ENCODE measurements at places on chromosomes 16 and 17. TPM values are rescaled to one million over a fixed set of nuclear protein-coding genes. Genes with fewer than 3 reads are reported as not detected.

DNA sequence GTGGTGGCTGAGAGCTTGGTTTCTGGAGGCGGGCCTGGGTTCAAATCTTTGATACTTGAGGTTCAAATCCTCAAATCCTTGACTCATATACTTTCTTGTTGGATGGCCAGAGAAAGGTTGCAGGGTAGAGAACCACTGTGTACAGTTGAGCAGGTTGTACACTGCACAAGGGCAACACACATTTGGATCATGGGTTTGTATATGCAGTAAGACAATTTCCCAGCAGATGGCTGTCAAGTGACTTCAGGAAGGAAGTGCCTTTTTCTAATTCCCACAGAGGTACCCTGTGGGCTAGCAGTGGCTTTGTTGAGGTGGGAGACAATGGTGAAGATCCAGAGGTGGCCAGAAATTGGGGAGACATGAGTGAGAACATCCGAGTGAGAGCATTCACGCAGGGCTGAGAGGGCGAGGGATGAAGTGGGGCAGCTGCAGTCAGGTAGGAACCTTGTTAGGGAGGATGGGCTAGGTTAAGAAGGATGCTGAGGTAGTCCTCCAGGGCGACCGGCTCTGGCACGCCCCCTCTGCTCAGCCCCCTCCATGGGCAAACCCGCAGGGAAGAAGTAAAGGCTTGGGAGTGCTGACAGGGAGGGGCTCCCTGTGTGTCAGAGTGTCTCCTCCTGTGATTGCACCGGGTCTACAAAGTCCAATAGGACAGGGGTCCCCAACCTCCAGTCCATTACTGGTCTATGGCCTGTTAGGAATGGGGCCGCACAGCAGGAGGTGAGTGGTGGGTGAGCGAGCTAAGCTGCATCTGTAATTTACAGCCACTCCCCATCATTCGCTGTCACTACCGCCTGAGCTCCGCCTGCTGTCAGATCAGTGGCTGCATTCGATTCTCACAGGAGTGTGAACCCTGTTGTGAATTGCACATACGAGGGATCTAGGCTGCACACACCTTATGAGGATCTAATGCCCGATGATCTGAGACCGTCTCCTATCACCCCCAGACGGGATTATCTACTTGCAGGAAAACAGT lies 2.7 kb downstream of the C16orf89 start:
- no peak overlapping the region for H3K27ac ChIP-seq
- peaks cover 38% of the 10 kb centered on the region for H3K27me3 ChIP-seq
- no peak overlapping the region for H3K4me3 ChIP-seq
- H3K4me1 ChIP-seq, result no peaks in the 10 kb centered on the region

- no peaks in the 10 kb centered on the region for H3K27me3 ChIP-seq
- H3K4me3 ChIP-seq, result no peak overlapping the region
- DNase-seq, result no peak
- H3K36me3 ChIP-seq, result no peaks in the 10 kb centered on the region
- H3K27ac ChIP-seq, result no peak overlapping the region
Observed at GRCh38 chr17:60167065-60167741, 17.4 kb downstream of the CA4 start.

- no peak overlapping the region for H3K27ac ChIP-seq
- no peaks in the 10 kb centered on the region for H3K4me1 ChIP-seq
- H3K4me3 ChIP-seq, result no peak overlapping the region
- DNase-seq, result no peak
Observed at GRCh38 chr17:17528696-17529652, 32.8 kb upstream of the RASD1 start.

DNA sequence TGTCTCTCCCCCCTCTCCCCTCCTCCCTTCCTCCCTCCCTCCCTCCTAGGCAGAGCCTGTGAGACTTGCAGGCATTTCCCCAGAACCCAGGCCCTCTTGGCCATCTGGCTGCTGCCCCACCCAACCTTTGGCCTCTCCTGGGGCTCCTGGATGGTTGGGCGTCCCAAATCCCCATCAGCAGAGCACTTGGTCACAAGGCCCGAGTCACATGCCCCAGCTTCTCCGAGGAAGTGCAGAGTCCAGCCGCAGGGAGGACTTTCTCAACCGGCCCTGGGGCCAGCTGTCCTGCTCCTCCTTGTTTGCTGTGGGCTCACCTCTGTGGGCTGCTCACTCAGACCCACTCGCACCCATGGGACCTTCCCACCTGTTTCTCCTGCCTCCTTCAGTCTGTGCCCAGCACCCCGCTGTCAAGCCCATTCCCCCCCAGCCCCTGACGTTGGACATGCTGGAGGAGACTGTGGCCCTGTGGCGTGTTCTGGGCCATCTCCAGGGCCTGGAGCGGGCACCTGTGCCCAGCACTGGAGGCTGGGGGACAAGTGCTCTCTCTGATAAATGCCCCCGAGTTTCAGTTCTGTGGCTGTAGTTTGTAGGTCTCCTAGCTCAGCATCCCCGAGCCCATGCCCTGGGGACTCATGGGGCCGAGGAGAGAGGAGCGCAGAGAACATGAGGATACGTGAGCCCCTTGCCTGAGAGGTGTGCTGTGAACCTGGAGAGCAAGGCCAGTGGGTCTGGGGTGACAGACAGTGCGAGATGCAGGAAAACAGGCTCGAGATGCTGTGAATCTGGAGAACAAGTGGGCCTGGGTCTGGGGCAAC lies 42.3 kb upstream of the ZNF750 start:
- peaks cover 19% of the 10 kb centered on the region for H3K36me3 ChIP-seq
- no peak overlapping the region for H3K4me3 ChIP-seq
- peaks cover 68% of the 10 kb centered on the region for H3K4me1 ChIP-seq
- no peak overlapping the region for H3K27ac ChIP-seq

DNA sequence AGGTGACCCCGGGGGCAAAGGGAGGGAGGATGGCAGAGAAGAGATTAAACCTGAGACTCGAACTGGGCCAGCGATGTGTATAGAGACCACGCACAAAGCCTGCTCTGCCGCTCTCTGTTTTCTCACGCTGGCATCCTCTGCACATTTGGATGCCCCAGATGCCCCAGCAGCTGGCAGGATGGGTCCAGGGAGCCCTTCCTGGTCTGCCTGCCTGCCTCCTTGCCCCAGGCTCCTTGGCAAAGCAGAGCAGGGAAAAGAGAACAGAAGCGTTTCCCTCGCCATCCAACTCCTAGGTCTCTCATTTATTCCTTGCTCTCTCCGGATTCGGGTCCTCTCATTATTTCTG lies 5.2 kb upstream of the PIPOX start:
- H3K27ac ChIP-seq, result no peak overlapping the region
- no peak for DNase-seq
- H3K4me1 ChIP-seq, result peaks cover 7% of the 10 kb centered on the region
- H3K36me3 ChIP-seq, result no peaks in the 10 kb centered on the region
- H3K4me3 ChIP-seq, result no peak overlapping the region

DNA sequence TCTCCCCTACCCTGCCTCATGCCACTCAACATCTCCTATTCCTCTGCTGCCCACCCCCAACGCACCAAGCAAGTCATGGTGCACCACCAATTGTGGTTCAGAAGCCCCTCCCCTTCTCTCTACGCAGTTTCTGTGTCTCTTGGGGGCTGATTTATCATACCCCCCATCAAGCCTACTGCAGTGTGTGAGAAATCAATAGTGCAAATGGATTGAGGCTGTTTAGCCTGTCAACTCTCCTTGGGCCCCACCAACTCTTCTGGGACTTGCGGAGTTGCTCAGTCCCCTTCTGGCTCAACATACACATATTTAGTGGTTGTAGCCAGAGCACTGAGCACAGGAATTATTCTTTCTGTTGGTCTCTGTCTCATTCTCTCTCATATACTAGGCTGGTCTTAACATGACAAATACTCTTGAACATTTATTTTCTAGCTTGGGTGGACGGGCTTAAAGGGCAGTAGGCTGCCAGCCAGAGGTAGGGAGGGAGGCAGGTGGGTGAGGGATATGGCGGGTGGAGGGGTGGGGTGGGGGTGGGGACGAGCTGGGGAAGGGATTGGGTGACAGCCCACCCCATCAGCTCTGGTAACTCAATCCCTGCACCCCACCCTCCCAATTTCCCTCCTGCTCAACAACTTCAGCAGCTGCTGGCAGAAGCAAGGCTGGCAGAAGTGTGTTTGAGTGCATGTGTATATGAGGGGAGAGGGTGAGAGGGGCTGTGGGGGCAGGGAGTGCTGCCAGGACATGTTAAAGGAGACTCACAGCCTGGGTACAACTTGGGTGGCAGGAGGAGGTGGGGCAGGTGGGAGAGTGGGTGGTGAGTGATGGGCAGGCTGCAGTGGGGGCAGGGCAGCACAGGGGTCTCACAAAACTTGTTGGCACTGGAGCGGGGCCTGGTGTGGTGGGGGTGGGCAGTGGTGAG lies 4.9 kb downstream of the RARA start:
- H3K36me3 ChIP-seq, result no peaks in the 10 kb centered on the region
- H3K27me3 ChIP-seq, result no peaks in the 10 kb centered on the region
- no peak overlapping the region for H3K27ac ChIP-seq
- no peak overlapping the region for H3K4me3 ChIP-seq
- H3K4me1 ChIP-seq, result peaks cover 40% of the 10 kb centered on the region

- peaks cover 30% of the 10 kb centered on the region for H3K27me3 ChIP-seq
- H3K36me3 ChIP-seq, result no peaks in the 10 kb centered on the region
- H3K4me1 ChIP-seq, result no peaks in the 10 kb centered on the region
- no peak for DNase-seq
Observed at GRCh38 chr16:83923581-83924365, 24.9 kb downstream of the MLYCD start.

- H3K4me3 ChIP-seq, result no peak overlapping the region
- H3K27me3 ChIP-seq, result peaks cover 21% of the 10 kb centered on the region
- H3K36me3 ChIP-seq, result no peaks in the 10 kb centered on the region
- no peak for DNase-seq
Observed at GRCh38 chr16:27189335-27189972, 13.9 kb upstream of the KDM8 start.

GRCh38 chr17:1898332-1898731 lies 68.5 kb downstream of the RPA1 start:
- no peaks in the 10 kb centered on the region for H3K27me3 ChIP-seq
- no peak for DNase-seq
- no peak overlapping the region for H3K27ac ChIP-seq
- no peak overlapping the region for H3K4me3 ChIP-seq
- H3K36me3 ChIP-seq, result peaks cover 43% of the 10 kb centered on the region
- no peaks in the 10 kb centered on the region for H3K4me1 ChIP-seq

DNA sequence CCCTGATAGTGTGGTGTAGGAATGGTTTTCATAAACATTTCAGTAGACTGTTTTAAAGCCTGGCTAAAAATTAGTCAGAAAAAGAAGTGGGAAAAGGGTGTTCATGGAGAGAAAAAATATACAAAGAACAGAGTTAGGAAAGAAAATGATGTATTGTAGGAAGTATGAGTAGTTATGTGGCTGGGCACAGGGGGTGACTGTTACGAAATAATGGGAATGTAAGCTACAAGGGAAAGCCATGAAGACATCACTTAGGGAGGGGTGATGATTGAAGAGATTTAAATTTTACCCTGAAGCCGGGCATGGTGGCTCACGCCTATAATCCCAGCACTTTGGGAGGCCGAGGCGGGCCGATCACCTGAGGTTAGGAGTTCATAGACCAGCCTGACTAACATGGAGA lies 55.3 kb downstream of the NUP88 start:
- no peaks in the 10 kb centered on the region for H3K4me1 ChIP-seq
- H3K27ac ChIP-seq, result no peak overlapping the region
- DNase-seq, result no peak
- peaks cover 60% of the 10 kb centered on the region for H3K36me3 ChIP-seq
- no peaks in the 10 kb centered on the region for H3K27me3 ChIP-seq
- H3K4me3 ChIP-seq, result no peak overlapping the region

- DNase-seq, result peak; percentile 23
- no peak overlapping the region for H3K4me3 ChIP-seq
- no peaks in the 10 kb centered on the region for H3K27me3 ChIP-seq
- no peaks in the 10 kb centered on the region for H3K36me3 ChIP-seq
- H3K27ac ChIP-seq, result no peak overlapping the region
- H3K4me1 ChIP-seq, result peaks cover 41% of the 10 kb centered on the region
Observed at GRCh38 chr17:17420561-17421269, 56.1 kb upstream of the MED9 start.

DNA sequence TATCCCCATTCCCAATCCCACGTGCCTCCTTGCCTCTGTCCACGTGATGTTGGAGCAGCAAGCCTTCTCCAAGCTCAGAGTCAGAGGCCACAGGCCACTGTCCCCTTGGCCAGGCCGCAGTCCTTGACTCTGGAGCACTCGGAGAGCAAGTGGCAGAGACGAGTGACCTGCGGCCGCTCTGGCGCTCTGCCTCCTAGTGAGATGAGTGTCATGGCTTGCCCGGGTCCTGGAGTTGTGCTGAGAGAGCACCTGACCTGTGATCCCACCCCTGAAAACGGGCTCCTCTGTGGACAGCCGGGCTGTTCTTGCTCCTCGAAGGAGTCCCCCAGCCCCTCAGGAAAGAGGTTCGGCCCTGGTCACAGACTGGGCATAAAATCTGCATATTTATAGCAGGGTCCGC lies 10.0 kb upstream of the FASN start:
- no peak for DNase-seq
- H3K27me3 ChIP-seq, result no peaks in the 10 kb centered on the region
- peaks cover 13% of the 10 kb centered on the region for H3K4me1 ChIP-seq
- no peak overlapping the region for H3K4me3 ChIP-seq

DNA sequence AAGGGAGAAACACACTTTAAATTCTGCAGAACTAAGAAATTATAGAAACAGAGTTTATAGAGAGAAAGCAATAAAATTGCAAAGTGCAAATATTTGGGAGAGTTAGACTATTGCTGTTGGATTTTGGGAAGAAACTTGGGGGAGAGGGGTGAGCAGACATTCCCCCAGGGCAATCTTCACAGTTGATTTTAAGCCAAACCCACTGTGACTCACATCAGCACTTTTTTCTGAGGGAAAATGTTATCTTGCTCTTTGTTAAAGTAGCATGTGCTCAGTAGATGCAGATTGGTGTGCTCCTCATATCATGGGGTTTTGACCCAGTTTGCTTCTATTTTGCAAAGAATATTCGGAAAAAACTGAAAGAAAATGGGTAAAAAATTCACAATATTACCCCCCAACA lies 367.6 kb downstream of the CDH11 start:
- DNase-seq, result no peak
- H3K27me3 ChIP-seq, result no peaks in the 10 kb centered on the region
- no peak overlapping the region for H3K27ac ChIP-seq
- H3K36me3 ChIP-seq, result no peaks in the 10 kb centered on the region

DNA sequence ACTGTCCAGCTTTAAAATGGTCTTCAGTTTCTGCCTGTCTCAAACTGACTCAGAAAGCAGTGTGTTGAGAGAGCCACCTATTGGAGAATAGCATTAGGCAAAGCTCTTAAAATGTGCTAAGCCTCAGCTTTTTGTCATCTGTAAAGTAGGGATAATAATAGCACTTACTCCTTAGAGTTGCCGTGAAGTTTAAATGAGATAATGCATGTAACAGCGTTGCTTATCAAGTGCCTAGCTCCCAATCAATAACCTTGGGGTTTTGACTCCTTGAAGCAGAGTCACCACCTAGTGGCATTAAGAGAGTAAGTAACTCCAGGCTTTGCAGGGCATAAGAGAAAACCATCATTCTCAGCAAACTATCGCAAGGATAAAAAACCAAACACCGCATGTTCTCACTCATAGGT lies 163.3 kb downstream of the HS3ST2 start:
- DNase-seq, result peak; percentile 6
- H3K27ac ChIP-seq, result no peak overlapping the region
- H3K4me3 ChIP-seq, result no peak overlapping the region
- H3K4me1 ChIP-seq, result no peaks in the 10 kb centered on the region
- no peaks in the 10 kb centered on the region for H3K27me3 ChIP-seq
- no peaks in the 10 kb centered on the region for H3K36me3 ChIP-seq

CCL7 gene
- polyA plus RNA-seq, result not detected

CCL23 gene
- not detected for polyA plus RNA-seq

RAPGEFL1 gene
- 2.6 TPM for polyA plus RNA-seq

RNU2-1 gene
- polyA plus RNA-seq, result not detected

TP53TG3F gene
- polyA plus RNA-seq, result 1.3 TPM

CACNA1G gene
- not detected for polyA plus RNA-seq

TNFRSF13B gene
- not detected for polyA plus RNA-seq

SLC35B1 gene
- 54.3 TPM for polyA plus RNA-seq

PALB2 gene
- polyA plus RNA-seq, result 15.2 TPM

CDC42EP4 gene
- 13.4 TPM for polyA plus RNA-seq

KCNH4 gene
- polyA plus RNA-seq, result 1.3 TPM

MYH13 gene
- polyA plus RNA-seq, result not detected

USP6 gene
- not detected for polyA plus RNA-seq

Data from K562 (cell line).